ENCODE measurements at places on chromosomes 12 and 14.

DNA sequence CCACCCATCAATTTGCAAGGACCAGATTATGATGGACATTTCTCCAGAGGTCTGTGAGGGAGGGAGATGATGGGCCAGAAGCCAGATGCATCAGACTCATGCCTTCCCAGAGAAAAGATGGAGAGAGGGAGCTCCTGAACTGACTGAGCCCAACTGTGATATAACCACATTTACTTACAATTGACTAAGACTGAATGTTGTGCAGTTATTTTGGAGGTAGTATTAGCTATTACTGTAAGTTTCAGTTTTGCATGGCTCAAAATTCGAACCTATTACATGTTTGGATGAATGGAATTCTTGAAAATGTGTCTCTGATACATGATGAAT, 211.1 kb upstream of the SFSWAP start:
- no peak for DNase-seq

GRCh38 chr12:24561411-24561871, 387.5 kb downstream of the BCAT1 start:
- no peak for DNase-seq

DNA sequence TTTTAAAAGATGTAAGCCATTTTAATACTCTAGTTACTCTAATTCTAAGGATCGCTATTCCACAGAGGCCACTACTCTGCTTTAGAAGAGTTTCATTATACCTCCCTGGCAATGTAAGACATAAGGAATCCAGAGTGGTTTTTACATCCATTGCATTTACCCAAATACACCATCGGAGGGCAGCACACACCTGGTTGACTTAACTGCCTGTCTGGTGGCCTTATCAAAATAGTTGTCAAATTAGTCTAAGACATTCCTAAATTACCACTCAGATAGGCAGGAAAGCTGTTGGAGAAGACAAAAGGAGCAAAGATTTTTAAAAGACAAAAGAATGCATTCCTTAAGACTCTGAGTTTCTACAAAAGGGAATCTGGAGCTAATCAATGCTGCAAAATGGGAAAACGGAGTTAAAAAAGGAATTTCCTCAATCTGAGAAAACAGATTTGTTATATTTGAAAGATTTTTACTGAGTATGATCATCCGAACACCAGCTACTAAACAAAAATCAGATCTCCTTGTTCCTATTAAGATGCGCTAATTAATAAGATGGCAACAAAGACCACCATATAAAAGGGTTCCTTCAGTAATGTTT, 33.8 kb upstream of the FGD4 start:
- peak; percentile 32 for DNase-seq

- DNase-seq = no peak
Measured at GRCh38 chr12:75550401-75551240, 39.2 kb upstream of the KRR1 start.

DNA sequence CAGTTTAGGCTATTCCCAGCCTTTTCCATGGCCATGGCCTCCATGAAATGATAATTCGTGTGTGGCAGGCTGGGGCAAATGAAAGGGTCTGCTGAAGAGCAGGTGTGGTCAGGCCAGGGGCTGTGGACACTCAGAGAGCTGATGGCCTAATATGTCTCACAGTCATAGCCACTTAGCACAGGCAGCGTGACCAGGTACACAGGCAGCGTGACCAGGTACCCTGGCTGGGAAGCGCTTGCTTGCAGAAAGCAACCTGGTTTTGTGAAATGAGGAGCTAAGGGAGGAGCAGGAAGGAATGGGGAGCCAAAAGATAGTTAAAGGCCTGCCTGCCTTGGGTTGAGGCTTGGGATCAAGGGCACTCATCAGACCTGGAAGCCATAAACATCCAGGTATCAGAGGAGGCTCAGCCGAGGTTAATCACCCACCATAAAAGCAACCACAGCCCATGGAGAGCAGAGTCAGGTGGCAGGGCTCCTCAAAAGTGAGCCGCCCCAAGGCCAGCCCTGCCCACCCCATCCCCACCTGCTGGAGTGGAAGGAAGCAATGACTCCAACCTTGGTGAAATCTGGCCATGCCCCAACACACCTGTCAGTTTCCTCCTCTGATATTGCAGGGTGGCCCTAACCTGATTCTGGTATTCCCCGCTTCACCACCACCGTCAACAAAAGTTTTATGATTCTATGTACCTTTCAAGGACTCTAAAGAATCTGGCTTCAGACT, 8.0 kb upstream of the KRT8 start:
- DNase-seq = no peak

DNA sequence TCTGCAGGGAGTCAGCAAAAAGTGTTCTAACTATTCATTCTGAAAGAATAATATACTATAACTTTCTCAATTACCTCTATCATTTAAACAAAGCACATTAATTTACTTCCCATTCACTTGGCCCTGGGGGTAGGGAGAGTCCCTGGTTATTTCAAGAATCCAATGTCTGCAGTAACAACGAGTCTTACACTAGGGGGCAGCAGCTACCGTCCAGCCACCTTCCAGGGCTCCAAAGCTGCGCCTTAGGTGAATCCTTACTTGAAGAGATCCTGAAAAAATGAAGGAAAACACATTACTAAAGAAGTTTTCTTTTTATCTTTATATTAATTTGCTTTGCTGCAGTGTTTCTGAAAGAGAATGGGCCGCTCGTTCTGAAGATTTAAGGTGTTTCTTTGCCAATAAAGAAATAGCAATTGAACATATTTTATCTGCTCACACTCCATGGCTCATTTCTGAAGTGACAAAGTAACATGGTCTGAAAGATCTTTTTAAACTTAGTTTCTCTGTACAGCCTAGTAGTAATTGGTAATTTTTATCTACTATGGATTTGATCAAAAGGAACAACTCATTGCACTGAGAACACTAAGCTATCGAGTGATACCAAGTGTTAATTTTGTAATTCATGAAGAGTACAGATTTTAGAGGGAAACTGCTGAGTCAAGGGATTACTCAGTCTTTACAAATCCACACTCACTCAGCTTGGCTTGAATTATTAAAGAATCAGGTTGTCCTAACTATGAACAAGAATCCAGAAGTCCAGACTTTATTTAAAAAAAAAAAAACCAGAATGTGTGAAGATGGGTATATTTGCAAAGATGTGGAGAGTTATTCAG, 27.6 kb downstream of the BHLHE41 start:
- DNase-seq = peak; percentile 81

GRCh38 chr12:19186722-19187661, 57.5 kb downstream of the PLEKHA5 start:
- DNase-seq = no peak
